ENCODE measurements at places on chromosomes 4 and X.

DNA sequence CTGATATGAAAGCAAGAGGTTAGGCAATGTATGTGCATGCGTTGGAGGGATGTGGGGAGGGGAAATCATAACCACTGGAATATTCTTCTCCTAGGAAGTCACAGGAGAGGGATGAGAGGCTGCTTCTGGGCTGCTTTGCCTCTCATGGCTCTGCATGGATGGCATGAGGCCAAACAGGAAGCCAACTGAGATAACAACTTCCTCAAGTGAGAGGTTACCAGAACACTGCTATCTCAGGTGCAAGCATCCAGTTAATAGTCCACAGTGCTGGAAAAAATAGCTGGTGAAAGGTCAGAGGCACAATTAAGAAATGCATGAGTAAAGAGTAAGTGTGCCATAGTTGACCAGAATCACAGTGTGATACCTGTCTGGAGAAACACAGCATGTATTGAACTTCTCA is 113.3 kb downstream of the ELOVL6 start:
- DNase-seq, result no peak

- DNase-seq, result no peak
These were observed 129.8 kb upstream of the TRIM2 start for GRCh38 chr4:153074486-153074885.

DNA sequence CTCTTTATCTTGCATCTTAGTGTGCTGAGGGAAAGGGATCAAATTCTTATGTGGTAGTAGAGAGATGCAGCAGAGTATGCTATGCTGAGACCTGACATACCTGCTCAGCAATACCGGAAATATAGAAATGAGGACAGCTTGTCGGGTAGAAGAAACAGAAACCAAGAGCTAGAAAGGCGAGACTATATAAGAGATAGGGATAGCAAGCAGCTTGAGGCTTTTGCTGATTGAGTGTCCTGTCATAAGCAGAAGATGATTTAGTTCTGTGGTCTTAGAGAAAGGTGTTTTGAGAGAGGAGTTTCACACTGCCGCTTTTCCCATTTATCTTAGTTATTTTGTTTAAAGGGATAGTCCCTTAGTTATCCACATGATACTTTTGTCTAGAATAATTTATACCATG is 31.7 kb downstream of the USP9X start:
- DNase-seq, result no peak

DNA sequence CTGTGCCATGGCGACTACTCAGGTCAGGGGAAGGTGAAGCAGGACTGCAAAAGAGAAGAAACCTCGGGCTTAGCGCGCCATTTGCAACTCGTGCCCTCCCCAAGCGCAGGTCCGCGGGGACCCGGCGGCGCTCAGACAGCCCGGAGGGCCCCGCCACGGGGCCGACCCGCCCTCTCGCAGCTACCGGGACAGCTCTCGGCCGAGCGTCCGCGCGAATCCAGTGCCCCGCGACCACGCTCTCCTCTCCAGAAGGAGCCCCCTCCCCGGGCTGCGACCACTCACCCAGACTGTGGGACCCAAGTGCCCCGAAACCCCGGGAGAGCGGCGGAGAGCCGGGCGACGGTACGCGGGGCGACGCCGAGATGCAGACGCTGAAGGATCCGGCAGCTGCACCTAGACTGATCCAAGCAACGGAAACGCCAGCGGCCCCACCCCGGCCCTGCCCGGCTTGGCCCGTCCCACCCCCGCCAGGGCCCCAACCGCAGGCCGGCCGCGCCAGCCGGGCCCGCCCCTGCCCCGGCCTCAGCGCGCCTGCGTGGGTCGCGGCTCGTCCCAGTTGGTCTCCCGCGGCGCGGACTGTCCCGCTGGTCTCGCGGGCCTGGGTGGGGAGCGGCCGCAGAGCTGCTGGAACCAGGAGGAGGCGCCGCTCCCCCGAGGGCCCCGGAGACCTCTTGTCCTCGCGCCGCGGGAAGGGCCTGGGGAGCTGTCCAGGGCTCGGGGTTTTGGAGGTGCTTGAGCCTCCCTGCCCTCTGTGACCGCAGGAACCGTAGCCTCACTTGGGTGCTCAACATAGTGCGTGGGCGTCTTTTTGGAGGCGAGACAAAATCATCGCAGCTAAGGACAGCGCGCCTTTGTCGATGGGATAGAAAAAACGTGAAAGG is at the start of gene ANXA5:
Gene ANXA5 (minus strand): TSS at position 400 of the 881 bp plus-strand sequence. CDS start 391 bp downstream, at position 9.
- peak; percentile 57 for DNase-seq

DNA sequence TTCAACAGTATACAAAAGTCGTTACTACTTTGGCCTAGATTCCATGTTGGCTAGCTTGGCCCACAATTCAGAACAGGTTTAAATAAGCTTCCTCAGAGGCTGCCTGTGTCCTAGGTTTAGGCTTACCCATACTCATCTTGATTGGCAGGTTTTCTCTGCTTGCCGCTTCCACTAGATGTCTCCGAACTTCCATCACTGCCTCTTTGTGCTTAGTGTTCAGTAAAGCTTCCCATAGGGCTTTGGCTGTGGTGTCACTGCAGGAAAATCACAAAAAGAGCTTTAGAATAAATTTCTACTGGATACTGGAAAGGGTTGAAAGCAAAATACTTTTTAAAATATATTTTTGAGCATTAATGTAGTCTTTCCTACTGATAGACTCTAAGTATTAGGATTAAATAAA is 52.4 kb downstream of the SCFD2 start:
- DNase-seq, result no peak

GRCh38 chrX:41541386-41541785 is 94.2 kb downstream of the NYX start:
- no peak for DNase-seq

- DNase-seq, result no peak
These were observed 38.0 kb upstream of the GATB start for GRCh38 chr4:151798678-151799416.

DNA sequence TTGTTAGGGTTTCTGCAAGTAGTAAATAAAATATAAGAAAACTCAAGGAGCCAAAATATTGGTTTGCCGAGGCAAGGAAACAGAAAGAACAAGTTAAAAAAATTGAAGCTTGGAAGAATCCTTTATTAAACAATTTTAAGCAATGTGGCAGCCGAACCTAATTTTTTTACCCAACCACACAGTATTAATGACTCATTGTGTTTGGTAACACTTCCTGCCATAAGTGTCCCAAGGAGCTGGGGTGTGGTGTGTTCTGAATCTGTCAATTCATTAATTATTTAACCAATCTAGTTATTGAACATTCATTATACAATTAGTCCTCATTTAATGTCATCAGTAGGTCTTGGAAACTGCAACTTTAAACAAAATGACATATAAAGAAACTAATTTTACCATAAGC is 19.3 kb upstream of the CPE start:
- DNase-seq, result no peak

GRCh38 chr4:119728692-119729593 is 100.3 kb upstream of the PDE5A start:
- no peak for DNase-seq

DNA sequence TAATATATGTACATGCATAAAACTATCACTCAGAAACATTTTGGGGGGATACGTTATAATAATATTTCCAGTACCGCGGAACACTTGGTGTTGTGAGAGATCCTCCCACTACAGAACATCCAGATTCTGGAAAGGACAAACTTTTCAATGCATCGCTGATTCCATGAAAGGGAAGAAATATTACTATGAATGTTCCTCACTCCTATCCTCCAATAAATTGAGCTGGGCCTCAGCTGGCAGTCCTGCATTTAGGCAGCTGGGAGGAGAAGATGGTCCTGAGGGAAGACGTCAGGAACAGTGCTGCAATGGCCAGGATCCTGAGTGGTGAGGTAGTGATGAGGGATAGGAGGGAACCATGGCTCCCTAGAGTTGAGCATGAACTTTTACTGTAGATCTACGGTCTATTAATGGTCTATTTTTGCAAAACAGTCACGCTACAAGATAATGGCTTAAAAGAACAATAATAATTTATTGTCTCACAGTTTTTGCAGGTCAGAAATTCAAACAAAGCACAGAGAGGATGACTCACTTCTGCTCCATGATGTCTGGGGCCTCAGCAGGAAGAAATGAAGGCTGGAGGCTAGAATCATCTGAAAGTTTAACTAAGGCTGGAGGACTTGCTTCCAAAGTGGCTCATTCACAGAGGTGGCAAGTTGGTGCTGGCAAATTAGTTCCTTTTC is 538.1 kb downstream of the STIM2 start:
- no peak for DNase-seq

DNA sequence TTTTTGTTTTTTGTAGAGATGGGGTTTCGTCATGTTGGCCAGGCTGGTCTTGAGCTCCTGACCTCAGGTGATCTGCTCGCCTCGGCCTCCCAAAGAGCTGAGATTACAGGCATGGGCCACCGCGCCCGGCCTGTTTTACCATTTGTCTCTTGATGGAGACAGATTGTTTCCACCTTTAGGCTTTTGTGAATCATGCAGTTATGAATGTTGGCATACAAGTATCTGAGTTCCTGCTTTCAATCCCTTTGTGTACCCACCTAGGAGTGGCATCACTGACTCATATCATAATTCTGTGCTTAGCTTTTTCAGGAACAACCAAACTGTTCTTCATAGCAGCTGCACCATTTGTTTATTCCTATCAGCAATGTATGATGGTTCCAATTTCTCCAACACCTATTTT is 20.2 kb upstream of the MGST2 start:
- no peak for DNase-seq

- DNase-seq, result no peak
These were observed 262.6 kb downstream of the STIM2 start for GRCh38 chr4:27123123-27123768.

- no peak for DNase-seq
These were observed at the start of gene TLR8 for GRCh38 chrX:12906046-12906761. Gene TLR8, plus strand, starts transcription at chrX:12906620. Its CDS starts 87 bp downstream, at chrX:12906707.
